Memory B cell (primary cell): ENCODE measurements at places on chromosomes 7 and 10.
A peak's percentile ranks its signal among the peaks of the same experiment; 100 is the strongest.

DNA sequence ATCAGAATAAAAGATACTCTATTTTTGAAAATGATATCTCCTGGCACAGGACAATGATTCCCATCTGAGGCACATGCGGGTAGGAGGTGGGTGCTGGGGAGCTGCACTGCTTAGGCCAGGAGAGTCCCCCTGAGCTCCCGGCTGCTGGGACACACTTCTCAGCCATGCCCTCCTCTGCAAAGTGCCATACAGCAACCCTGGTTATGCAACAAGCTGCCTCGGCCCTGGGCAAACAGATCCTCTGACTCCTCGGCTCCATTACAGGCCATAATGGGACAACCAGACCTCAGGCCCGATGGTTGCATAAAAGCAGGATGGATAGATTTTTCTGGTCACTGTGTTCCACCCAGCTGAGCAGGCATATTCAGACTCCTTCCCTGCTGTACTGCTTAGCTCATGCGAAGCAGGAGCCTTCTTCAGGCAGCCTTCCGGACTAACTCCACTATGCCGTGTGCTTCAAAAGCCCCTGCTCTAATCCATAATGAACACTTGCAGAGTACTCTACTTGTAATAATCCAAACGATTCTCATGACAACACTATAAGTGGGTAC, 6.5 kb upstream of the LEP start:
- peaks cover 15% of the 10 kb centered on the region for H3K27me3 ChIP-seq
- no peak overlapping the region for H3K27ac ChIP-seq
- no peaks in the 10 kb centered on the region for H3K36me3 ChIP-seq
- DNase-seq: no peak
- H3K4me3 ChIP-seq: no peak overlapping the region

DNA sequence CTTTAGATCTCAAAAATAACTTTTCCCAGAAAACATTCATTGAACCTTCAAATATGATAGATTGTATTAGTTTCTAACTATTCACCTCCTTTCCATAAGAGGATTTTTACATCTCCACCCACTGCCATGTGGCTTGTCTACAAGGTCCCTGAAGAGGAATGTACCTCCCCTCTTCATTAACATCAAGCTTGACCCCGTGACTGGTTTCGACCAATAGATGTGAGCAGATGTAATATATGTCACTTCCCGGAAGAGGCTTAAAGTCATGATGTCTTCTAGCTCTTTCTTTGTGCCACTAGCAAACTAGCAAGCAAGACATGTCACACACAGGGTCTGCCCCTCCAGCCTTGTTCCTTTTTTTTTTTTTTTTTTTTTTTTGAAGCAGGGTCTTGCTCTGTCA, 6.9 kb downstream of the BAZ1B start:
- H3K27ac ChIP-seq: no peak overlapping the region
- peaks cover 25% of the 10 kb centered on the region for H3K4me1 ChIP-seq
- no peak overlapping the region for H3K4me3 ChIP-seq
- DNase-seq: no peak

- no peaks in the 10 kb centered on the region for H3K36me3 ChIP-seq
- H3K4me3 ChIP-seq: no peak overlapping the region
- H3K27ac ChIP-seq: no peak overlapping the region
- DNase-seq: no peak
- H3K4me1 ChIP-seq: no peaks in the 10 kb centered on the region
- H3K27me3 ChIP-seq: peaks cover 8% of the 10 kb centered on the region
These were observed 15.9 kb downstream of the SKIDA1 start for GRCh38 chr10:21509341-21510240.

- DNase-seq: no peak
- H3K36me3 ChIP-seq: no peaks in the 10 kb centered on the region
- H3K4me1 ChIP-seq: peaks cover 11% of the 10 kb centered on the region
- H3K27me3 ChIP-seq: peaks cover 8% of the 10 kb centered on the region
- no peak overlapping the region for H3K4me3 ChIP-seq
- H3K27ac ChIP-seq: no peak overlapping the region
These were observed 306.6 kb downstream of the WDR37 start for GRCh38 chr10:1362589-1363445.

DNA sequence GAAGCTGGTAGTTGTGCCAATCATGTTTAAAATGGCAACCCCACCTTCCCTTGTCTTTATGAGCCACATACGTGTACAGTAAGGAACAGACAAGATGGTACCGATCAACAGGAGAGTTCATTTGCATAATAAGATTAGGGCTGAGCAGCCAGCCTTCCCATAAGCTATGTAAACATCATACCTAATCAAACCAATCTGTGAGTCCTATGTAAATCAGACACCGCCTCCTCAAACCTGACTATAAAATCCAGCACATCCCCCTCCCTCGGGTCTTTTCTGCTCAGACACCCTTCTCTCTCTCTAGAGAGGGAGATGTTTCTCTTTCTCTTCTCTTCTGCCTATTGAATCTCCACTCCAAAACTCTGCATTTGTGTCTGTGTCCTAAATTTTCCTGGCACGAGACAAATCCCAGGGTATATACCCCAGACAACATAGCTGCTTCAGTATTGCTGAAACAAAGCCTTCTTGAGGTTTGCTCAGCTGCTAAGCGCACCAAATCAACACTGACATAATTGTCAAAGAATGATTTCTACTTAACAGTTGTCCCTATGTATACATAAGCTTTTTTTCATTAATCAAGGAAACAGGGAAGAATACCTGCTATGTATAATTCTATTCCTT, 279.2 kb downstream of the THSD7A start:
- DNase-seq: no peak
- no peaks in the 10 kb centered on the region for H3K4me1 ChIP-seq
- H3K27ac ChIP-seq: no peak overlapping the region
- no peak overlapping the region for H3K4me3 ChIP-seq
- no peaks in the 10 kb centered on the region for H3K27me3 ChIP-seq

GRCh38 chr10:92923416-92923815, 75.1 kb downstream of the EXOC6 start:
- H3K4me3 ChIP-seq: no peak overlapping the region
- H3K27me3 ChIP-seq: no peaks in the 10 kb centered on the region
- no peak for DNase-seq
- no peaks in the 10 kb centered on the region for H3K4me1 ChIP-seq
- H3K27ac ChIP-seq: no peak overlapping the region

- H3K4me3 ChIP-seq: peak overlapping the region; percentile 11
- H3K4me1 ChIP-seq: peaks cover 12% of the 10 kb centered on the region
- no peaks in the 10 kb centered on the region for H3K36me3 ChIP-seq
- no peaks in the 10 kb centered on the region for H3K27me3 ChIP-seq
These were observed 154.1 kb upstream of the AHR start for GRCh38 chr7:17144322-17144721.

DNA sequence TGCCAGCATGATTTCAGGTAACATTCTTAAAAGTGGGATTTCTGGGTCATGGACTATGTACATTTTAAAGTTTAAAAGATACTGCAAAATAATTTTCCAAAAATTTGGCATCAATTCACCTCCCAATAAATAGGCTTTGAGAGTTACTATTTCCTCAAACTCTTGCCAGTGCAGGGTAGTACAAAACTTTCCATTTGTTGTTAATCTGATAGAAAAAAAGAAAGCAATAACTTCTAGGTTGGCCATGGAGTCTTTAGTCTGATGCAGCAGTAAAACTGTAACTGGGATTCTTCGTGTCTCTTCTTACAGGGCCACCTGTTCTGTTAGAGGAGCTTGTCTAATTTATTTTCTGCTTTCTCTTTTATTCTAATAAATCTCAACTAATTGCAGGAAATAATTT, 241.1 kb downstream of the MAGI2 start:
- H3K4me1 ChIP-seq: no peaks in the 10 kb centered on the region
- no peak overlapping the region for H3K27ac ChIP-seq
- H3K27me3 ChIP-seq: no peaks in the 10 kb centered on the region
- no peaks in the 10 kb centered on the region for H3K36me3 ChIP-seq
- DNase-seq: no peak

DNA sequence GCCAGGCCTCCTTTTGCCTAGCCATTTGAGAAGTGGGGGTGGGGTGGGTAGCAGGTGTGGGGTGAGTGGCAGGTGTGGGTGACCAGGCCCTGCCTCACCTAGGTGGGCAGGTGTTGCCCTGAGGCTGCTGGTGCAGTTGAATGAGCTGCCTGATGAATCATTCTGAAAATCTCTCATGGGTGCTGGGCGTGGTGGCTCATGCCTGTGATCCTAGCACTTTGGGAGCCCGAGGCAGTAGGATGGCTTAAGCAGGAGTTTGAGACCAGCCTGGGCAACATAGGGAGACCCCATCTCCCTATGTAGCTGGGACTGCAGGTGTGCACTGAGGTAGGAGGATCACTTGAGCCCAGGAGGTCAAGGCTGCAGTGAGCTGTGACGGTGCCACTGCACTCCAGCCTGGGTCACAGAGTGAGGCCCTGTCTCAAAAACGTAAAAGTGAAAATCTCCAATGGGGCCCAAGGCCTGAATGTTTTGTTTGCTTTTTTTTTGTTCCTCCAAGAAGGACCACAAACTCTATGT, 17.7 kb downstream of the TSPAN14 start:
- H3K27me3 ChIP-seq: no peaks in the 10 kb centered on the region
- no peak for DNase-seq
- peaks cover 13% of the 10 kb centered on the region for H3K36me3 ChIP-seq
- H3K27ac ChIP-seq: peak overlapping the region; percentile 97
- H3K4me1 ChIP-seq: peaks cover 41% of the 10 kb centered on the region
- no peak overlapping the region for H3K4me3 ChIP-seq

DNA sequence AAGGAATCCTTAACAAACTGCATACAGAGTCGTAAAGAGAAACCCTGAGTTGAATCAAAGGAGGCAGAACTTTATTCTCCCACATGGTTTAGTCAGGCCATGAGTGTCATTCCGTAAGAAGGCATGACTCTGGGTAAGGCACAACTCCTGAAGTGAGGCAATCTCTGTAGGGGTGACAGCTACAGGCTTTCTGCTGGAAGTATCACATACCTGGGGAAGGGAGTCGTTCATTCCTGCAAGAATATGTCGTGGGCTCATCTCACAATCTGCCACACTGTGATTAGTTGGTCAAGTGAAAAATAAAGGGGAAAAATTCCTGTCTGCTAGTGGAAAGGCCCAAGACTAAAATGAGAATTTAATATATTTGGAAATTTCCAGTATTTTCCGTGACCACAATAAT, 392.6 kb downstream of the POM121L12 start:
- no peak for DNase-seq
- no peaks in the 10 kb centered on the region for H3K27me3 ChIP-seq
- H3K4me1 ChIP-seq: no peaks in the 10 kb centered on the region
- H3K4me3 ChIP-seq: no peak overlapping the region
- no peaks in the 10 kb centered on the region for H3K36me3 ChIP-seq

- no peak overlapping the region for H3K27ac ChIP-seq
- H3K36me3 ChIP-seq: no peaks in the 10 kb centered on the region
- H3K4me1 ChIP-seq: no peaks in the 10 kb centered on the region
- H3K4me3 ChIP-seq: no peak overlapping the region
These were observed 133.0 kb upstream of the ZNF32 start for GRCh38 chr10:43781480-43782361.

DNA sequence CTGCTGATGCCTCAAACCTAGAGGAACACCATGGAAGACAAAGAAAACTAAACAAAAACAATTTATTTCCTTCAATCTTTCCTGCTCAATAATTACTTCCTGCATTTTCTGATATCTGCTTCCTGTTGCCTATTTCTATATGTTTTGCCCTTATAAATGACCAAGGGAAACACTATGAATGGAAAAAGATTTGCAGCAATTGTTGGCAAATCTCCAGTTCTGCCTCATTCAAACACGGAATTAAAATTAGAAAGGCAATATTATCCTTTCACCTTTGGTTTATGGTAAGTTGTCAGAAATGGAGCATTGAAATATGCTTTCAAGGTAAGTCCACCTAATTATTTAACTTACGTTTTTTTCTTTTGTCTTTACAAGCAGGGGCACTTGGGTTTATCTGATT, 552.2 kb upstream of the ANKRD30A start:
- H3K4me3 ChIP-seq: no peak overlapping the region
- no peaks in the 10 kb centered on the region for H3K4me1 ChIP-seq
- H3K36me3 ChIP-seq: no peaks in the 10 kb centered on the region
- DNase-seq: no peak

DNA sequence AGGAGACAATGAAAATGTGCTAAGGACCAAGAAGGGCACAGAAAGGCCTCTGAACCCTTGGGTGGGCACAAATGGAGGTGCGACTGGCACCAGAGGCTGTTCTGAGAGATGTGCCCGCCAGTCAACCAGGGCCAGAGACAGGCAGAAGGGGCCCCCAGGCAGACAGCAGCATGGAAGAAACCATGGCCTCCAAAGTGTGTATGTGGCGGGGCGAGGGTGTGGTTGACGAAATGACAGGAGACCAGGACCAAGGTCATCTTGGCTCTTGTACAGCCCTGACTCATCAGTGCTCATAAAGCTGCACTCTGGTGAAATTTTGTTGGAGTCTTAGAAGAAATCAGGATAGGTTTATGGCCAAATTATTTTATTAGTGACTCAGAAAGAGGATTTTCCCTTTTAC, 4.0 kb upstream of the MRPS24 start:
- peaks cover 17% of the 10 kb centered on the region for H3K4me1 ChIP-seq
- no peak overlapping the region for H3K4me3 ChIP-seq
- H3K27me3 ChIP-seq: no peaks in the 10 kb centered on the region
- H3K36me3 ChIP-seq: peaks cover 11% of the 10 kb centered on the region
- no peak overlapping the region for H3K27ac ChIP-seq

GRCh38 chr7:83648464-83649241, at the start of gene SEMA3E:
TSS of gene SEMA3E (minus strand) at chr7:83649139.
- H3K4me1 ChIP-seq: no peaks in the 10 kb centered on the region
- no peaks in the 10 kb centered on the region for H3K27me3 ChIP-seq
- no peak within 1 kb of the TSS for H3K4me3 ChIP-seq

GRCh38 chr7:135270577-135271254, 37.1 kb downstream of the STRA8 start:
- H3K27ac ChIP-seq: no peak overlapping the region
- no peaks in the 10 kb centered on the region for H3K4me1 ChIP-seq
- peaks cover 12% of the 10 kb centered on the region for H3K27me3 ChIP-seq

GRCh38 chr10:30466445-30466844, 32.5 kb downstream of the MAP3K8 start:
- peaks cover 3% of the 10 kb centered on the region for H3K36me3 ChIP-seq
- no peaks in the 10 kb centered on the region for H3K27me3 ChIP-seq
- peaks cover 16% of the 10 kb centered on the region for H3K4me1 ChIP-seq
- no peak for DNase-seq
- no peak overlapping the region for H3K4me3 ChIP-seq

DNA sequence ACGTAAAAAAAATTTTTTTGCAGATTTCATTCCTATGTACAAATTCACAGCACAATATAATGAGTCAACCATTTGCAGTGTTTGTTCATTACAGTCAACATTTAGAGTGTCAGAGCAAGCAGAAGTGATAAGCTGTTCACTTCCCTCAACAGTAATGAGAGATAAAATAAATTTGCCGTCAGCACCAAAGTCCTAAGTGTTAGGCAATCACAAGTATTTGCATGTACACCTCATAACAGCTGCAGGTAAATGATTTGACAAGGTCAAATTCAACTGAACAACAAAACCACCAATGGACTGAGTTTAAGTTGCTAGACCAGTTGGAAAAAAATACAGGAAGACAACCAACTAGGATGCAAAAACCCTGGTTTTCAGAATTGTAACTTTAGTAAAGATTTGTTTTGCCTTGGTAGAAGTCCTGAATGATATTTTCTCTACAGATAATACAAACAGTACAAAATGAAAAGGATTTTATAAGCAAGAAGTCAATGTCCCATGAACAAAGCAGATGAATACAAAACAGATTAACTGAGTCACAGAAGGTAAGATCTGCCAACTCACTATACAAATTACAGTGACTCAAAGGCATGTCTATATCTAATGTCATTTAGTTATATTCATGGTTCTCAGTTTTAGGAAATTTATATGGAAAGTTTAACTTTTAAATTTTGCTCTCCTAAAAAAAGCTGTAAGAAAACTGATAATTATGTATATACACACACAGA, 10.4 kb downstream of the RAPGEF5 start:
- H3K27me3 ChIP-seq: peaks cover 10% of the 10 kb centered on the region
- H3K4me3 ChIP-seq: no peak overlapping the region
- no peak for DNase-seq
- no peaks in the 10 kb centered on the region for H3K36me3 ChIP-seq
